ENCODE measurements at places on chromosomes 13 and 19.

GRCh38 chr13:44191103-44191502 is 182.5 kb upstream of the SERP2 start:
- DNase-seq: no peak

DNA sequence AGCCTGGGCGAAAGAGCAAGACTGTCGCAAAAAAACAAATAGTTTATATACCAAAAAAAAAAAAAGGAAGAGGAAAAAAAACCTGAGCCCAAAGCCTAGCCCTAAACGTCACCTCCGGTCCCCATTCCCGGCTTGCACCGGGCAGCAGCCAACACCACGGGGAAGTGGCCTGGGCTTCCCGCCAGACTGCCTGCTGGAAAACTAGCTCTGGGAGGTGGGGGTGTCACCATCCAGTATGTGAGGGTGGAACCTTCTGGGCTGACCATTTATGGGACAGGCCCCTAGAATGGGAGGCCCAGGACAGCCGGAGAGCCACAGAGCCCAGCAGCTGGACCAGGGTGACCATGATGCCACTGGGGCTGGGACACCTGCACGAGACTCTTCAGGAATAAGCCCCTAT is 37.3 kb downstream of the IL12RB1 start:
- no peak for DNase-seq

DNA sequence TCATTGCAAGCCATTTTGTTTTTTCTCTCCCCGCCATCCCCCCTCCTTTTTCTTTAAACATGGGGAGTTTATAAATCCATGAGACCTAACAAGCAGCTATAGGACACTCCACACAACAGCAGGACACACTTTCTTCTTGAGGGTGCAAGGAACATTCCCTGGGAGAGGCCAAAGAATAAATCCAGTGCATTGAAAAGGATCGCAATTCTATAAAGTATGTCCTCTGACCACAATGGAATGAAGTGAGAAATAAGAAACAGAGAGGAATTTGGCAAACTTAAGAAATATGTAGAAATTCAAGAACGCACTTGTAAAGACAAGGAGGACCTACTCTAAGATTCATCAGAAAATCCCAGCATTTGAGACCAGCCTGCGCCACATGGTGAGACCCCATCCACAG is 11.9 kb downstream of the KLF2 start:
- no peak for DNase-seq

GRCh38 chr19:40217027-40217810 is 965 bp downstream of the TTC9B start:
- DNase-seq: peak; percentile 49

GRCh38 chr19:41860419-41861115 is 512 bp downstream of the RPS19 start:
- peak; percentile 35 for DNase-seq

- DNase-seq: no peak
Measured at GRCh38 chr19:38190061-38190460, 34.0 kb downstream of the DPF1 start.

- no peak for DNase-seq
Measured at GRCh38 chr13:51343475-51343874, 4.0 kb downstream of the SERPINE3 start.

- peak; percentile 14 for DNase-seq
Measured at GRCh38 chr19:10293637-10294367, 4.0 kb downstream of the ICAM5 start.

GRCh38 chr19:17457616-17458015 is 3.1 kb downstream of the NXNL1 start:
- DNase-seq: no peak

DNA sequence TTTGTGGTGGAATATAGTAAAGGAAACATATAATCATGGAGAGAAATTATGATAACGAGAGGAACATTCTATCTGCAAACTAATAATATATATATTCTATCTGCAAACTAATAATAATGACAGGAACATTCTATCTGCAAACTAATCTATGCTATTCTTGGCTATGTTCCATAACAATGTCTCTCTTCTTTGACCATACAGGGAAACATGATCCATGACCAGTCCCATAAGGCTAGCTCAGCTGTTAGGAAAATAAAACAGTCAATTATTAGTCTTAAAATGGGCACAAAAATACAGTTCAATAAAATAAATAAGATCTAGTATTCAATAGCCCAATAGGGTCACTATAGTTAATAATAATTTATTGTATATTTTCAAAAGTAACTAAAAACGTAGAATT is 707.8 kb upstream of the PCDH20 start:
- no peak for DNase-seq

GRCh38 chr19:42278452-42279154 is 9.6 kb downstream of the CIC start:
- DNase-seq: no peak

GRCh38 chr19:17765069-17765618 is 13.9 kb downstream of the FCHO1 start:
- DNase-seq: no peak

DNA sequence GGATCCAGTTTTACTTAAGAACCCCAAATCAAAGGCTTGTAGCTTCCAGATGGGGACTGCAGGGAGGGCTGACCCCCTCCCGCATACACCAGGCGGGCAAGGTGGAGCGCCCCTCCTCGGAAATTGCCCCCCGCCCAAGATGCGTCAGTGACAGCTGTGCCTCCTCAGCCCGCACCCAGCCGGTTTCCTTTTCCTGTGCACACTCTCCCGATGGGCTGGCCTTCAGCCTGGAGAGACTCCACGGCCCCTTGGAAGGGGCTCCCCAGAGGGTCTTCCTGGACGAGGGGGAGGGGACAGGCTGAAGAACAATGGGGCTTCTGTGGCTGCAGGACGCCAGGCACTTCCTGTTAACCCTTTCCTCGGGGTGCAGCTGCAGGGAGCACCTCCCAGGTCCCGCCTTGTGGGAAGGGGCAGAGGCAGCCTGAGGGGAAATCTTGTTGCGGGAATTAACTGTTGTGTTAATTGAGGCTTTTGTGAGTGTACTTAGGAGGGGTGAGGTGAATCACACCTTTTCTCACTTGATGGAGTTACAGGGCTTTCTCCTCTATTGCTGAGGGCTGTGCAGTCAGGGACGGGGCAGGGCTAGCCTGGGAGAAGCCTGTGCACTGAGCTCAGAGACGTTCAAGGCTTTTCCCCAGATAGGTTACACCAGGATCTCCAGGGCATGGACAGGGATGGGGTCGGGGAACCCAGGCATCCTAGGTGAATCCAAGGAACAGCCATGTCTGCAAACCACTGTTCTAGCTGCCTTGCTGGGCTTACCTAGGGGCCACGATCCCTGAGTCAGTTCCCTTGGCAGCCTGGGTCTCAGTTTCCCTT is 14.3 kb downstream of the IER2 start:
- DNase-seq: peak; percentile 92

GRCh38 chr13:22642088-22642487 is 538.7 kb upstream of the SGCG start:
- DNase-seq: no peak

DNA sequence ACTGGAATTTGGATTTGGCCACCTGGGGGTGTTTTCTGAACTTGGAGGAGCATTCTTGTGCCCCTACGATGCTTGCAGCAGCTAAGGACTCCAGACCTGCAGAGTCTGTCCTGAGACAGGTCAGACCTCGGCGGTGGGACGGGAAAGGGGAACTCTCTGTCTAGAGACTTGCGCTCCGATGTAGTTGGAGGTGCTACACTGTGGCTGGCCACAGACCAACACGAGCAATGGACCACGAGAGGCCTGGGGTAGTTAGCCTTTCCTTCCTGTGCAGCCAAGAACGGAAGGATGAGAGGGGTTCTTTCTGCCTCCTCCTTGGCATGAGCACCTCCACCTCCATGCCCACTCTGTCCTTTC is 5.9 kb upstream of the GRAMD1A start:
- DNase-seq: no peak

GRCh38 chr19:5154799-5155426 is 185.7 kb downstream of the PTPRS start:
- peak; percentile 55 for DNase-seq

DNA sequence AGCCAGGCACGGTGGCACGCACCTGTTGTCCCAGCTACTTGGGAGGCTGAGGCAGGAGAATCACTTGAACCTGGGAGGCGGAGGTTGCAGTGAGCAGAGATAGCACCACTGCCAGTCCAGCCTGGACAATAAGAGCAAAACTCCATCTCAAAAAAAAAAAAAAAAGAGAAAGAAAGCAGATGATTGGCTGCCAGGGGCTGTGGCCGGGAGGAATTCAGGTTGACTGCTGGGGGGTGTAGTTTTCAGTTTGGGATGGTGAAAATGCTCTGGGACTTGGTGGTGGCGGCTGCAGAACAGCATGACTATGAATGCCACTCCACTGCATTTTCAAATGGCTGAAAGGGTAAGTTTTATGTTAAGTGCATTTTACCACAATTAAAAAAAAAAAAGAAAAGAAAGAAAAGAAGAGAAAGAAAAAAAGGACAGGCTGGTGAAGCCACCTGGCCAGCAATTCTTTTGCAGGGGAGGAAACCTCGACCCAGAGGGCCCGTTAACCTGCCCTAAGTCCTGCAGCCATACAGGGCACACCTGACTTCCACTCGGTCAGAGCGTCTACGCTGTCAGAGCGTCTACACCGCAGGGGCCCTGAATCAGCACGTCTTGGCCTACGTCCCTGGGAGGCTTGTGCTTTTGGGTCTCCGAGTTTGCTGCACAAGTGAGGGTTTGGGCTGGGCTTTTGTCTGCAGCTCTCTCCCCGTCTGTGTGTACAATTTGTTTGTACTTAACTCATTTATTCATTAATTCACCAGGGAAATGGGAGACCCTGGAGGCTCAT is 3.6 kb downstream of the ISOC2 start:
- DNase-seq: no peak

DNA sequence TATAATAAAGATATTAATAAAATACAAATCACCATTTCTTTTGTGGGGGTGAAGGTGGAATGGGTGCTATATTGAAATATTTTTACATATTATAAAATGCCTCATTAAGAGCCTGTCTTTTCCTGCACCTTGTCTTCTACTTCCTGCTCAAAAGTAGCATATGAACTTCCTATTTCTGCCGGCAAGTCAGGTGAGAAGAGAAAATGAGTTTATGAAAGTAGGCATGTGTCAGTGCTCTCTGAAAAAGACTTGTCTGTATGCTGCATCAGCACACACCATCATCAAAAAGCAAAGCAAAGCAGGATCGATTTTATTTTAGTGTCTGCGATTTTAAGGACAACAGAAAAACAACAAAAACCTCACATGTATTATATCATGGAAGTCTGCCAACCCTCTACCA is 114.2 kb downstream of the RAP2A start:
- DNase-seq: no peak

- DNase-seq: no peak
Measured at GRCh38 chr19:47780215-47780551, 1.7 kb downstream of the SELENOW start.

GRCh38 chr19:5674714-5675113 is 5.6 kb downstream of the MICOS13 start:
- no peak for DNase-seq

DNA sequence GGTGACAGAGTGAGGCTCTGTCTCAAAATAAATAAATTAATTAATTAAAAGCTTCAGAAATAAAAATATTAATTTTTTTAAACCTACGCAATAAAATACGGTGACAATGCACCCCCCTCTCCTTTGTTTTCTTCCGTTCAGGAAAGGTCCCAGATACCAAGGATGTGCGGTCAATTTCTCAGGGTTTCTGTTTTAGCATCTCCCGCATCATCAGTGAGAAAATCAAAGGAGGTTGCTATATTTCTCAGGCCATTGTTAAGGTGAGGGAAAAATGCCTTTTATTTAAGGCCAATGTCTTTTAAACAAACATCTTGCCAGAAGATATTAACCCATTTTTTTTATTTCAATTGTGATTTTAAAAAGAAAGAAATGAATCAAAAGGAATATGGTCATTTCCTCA is 111.7 kb downstream of the INSR start:
- no peak for DNase-seq

DNA sequence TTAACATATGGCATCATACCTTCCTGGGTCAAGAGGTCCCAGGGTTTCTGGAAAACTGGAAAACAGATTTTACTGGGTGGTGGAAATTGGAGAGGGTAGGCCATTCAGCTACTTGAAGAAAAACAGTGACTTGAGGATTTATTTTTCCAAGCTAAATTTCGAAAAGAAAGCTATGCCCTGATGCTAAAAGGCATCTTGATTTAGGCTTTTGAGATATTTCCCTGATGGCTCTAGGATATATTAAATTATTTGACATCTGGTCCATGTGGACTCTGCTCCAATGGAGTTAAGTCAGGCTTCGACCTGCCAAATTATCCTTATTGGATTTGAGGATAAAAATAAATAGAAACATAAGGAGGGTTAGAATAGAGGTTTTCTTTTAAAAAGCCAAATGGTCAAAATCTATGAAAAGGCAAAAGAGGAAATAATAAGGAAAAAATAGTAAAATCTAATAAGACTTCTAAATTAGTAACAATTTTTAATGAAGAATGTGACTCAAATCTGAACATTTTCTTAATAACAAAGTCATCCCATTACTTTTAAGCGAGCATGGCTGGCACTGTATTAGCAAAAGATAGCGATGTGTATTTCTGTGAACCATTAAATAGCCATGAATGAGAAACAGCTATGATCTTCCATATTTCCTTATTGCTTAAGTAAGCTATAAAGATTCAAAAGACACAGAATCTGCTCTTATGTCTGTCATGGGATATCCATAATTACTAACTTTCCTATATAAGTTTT is 190.0 kb upstream of the MIR17HG start:
- no peak for DNase-seq

- DNase-seq: no peak
Measured at GRCh38 chr13:73934215-73934641, 200.0 kb downstream of the KLF12 start.

DNA sequence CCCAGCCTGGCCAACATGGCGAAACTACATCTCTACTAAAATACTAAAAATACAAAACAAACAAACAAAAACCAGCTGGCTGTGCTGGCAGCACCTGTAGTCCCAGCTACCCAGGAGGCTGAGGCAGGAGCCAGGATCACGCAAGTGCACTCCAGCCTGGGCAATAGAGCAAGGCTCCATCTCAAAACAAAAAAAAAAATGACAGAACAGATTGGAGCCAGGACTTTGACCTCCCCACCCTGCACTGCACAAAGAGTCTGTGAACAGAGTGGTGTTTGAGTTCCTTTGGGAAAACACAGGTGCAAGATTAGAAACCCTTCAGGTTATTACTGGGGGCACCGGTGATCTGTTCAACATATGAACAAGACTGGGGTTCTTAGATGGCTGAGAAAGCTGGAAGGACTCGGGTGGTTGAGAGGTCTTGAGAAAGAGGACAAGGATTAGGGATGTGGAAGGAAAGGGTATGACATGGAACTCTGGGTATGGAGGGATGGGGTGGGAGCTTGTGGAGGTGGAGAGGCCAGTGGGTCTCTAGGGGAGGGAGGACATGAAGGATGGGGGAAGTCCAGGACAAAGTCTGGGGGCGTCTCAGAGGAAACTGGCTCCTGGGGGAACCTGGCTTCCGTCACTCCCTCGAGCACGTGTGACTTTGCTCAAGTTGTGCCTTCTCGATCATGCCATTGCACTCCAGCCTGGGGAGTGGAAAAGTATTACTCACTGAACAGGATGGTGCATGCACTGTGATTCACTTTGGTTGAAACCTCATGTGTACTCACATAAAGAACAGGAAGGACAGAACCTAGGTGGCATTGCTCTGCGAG is 25.9 kb downstream of the RCN3 start:
- no peak for DNase-seq

GRCh38 chr13:80441968-80442367 is 101.0 kb upstream of the SPRY2 start:
- no peak for DNase-seq

- DNase-seq: no peak
Measured at GRCh38 chr19:51066393-51067186, 1.7 kb upstream of the KLK13 start.

Measured in retina (tissue), 1 donor.